Activated naive CD4-positive, alpha-beta T cell treated with Interleukin-2 at 50 U/mL for 16 hours (primary cell): ENCODE measurements at places on chromosomes 3 and 15.

GRCh38 chr3:119035014-119035346 lies 334 bp upstream of the IGSF11 start:
- no peak for DNase-seq

GRCh38 chr3:58528629-58529028 lies 8.4 kb downstream of the ACOX2 start:
- DNase-seq, result no peak

DNA sequence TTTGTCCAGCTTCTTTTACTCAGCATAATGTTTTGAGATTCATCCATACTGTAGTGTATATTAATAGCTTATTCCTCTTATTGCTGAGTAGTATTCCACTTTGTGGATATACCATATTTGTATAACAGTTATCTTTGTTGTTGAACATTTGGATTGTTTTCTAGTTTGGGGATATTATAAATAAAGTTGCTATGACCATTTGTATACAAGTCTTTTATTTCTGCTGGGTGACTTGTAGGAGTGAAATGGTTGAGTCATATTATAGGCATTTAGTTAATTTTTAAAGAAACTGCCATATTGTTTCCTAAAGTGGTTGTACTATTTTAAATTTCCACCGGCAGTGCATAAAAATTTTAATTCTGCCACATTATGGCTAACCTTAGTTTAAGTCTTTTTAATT lies 53.4 kb downstream of the RPL39L start:
- DNase-seq, result no peak

DNA sequence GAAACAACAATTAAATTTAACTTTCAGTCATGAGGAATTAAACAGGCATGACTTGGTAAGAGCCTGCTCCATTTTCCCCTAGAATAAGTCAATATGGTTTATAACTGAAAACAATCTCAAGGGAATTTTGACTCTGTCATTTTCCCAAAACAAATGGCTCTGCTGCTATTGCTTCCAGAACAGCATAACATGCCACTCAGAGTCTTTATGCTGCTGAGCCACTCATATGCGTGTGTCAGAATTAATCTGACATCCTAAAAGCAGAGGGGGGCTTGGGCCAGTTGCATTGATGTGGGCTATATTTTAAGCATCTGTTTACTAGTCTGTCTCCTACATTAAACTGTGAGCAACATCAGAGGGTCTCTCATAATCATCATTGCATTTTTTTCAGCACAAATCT lies 111.1 kb upstream of the ABI3BP start:
- DNase-seq, result no peak

GRCh38 chr3:41288785-41289184 lies 89.5 kb downstream of the CTNNB1 start:
- DNase-seq, result no peak

- DNase-seq, result no peak
Measured at GRCh38 chr3:55746808-55747413, 259.8 kb upstream of the WNT5A start.

DNA sequence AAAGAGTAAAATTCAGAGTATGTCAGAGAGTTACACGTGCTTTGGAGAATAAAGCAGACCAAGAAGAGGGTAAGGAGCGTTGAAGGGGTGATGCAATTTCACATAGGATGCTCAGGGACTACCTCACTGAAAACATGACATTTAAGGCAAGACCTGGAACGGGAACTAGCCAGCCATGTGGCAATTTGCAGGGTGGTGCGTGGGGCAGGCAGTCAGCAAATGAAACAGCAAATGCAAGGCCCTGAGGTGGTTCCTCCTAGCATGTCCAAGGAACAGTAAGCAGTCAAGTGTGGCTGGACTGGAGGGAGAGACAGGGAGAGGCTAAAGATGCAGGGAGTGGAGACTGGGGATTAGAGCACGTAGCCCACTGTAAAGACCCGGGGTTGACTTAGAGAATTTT lies 146.1 kb upstream of the LPP start:
- no peak for DNase-seq

GRCh38 chr3:124800511-124801258 lies 70.4 kb downstream of the UMPS start:
- DNase-seq, result no peak

DNA sequence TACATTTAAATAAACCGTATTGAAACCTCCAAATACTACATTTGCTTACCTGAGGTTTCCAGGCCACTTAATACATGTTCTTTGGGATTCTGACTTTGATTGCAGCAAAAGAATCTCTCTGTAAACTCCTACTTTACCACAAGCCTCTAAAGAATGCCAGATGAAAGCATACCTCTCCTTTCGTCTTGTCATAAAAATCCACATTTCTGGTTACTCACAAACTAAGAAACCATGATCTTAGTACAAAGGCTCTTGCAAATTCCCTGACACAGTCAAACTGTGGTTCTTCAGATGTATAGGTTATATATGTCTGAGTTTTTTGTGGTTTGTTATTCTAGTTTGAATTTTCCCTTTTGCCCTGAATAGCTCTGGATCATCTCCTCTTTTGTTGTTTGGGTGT lies 188.4 kb downstream of the RAP2B start:
- no peak for DNase-seq

- no peak for DNase-seq
Measured at GRCh38 chr3:72368331-72368975, 479.8 kb downstream of the SHQ1 start.

GRCh38 chr3:1037631-1038030 lies 55.2 kb upstream of the CNTN6 start:
- DNase-seq, result no peak

DNA sequence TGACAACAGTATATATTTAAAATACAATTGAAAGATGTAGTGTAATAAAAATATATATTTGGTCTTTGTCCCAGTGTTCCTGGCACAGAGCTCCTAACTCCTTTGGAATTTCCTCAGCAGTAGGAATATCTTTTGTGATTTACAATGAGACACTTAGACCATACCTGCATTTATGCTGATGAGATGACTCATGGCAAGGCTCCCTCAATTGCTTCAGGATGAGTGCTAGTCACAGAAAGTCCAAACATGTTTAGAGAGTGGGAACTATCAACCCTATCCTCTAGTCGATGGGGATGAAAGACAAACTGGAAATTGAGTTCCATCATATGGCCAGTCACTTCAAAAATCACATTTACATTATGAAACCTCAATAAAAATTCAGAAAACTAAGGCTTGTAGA lies 588.3 kb upstream of the LMCD1 start:
- DNase-seq, result no peak

DNA sequence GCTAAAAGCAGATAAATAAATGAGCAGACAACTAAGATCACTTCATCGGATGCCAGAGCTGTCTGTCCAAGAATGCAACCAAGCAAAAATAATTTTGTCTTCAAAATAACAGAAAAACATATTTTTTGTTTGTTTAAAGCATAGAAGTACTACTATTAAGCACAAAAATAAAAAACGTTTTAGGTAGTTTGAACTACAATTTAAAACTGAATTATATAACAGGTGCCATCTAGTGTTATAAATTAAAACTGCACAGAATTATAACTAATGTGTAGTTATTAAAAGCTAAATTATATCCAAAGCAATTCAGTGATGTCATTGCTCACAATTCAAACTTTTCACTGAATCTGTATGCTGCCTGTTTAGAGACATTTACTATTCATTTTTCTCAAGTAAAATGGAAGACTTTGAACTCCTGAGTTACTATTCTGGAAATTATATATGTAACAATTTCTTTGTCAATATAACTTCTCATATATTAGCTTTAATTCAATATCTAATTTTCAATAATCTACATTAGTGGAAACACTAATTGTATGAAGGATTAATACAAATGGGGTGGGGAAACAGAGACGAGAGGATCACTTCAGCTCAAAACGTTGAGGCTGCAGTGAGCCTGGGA lies 29.5 kb downstream of the LINS1 start:
- DNase-seq, result no peak

DNA sequence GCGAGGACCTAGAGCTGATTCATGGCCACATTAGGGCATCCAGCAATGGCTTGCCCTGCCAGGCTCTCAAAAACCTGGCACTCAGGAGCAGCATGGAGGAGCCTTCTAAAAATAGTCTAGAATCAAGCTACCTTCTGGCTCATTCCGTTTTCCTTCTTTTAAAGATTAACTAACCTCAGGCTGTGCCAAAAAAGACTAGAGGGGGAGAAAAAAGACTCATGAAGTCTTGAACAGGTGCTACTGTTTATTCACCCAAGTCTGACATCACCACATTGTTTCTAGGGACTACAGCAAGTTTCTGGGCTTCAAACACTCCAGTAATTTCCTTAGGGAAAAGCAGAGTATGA lies 125.8 kb downstream of the TNIK start:
- no peak for DNase-seq

DNA sequence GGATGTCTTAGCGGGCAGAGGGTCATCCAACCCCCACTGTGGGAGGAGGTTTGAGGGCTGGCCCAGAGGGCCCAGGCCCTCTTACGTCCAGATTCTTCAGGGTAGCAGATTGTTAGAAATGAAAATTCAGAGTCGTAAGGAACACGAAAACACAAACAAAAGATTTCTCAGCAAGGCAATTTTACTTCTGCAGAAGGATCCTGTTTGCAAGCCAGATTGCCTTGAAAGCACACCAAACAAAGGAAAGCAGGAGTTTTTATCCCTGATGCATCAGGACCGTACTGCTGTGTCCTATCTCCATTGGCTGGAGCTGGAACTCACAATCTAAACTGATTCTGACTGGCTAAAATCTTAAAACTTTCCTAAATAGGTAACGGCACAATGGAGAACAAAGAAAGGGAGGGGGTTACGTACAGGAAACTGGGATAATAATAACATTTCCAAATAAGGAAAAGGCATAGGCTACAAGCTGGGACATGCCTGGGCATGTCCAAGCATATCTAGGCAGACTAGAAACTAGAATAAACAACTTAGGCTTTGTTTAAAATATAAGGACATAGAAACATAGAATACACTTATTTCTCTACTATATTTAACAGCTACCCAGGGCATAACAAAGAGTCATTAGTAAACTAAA lies 97.3 kb upstream of the C2CD4B start:
- DNase-seq, result no peak

DNA sequence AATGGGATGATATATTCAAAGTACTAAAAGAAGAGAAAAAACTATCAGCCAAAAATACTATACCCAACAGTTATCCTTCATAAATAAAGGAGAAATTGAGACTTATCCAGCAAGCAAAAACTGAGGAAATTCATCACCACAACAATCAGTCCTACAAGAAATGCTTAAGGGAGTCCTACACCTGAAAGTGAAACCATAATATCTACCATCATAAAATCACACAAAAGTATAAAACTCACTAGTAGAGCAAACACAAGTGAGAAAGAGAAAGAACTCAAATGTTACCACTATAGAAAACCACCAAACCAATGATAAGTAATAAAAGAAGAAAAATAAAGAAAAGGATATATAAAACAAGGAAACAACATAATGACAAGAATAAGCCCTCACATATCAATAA lies 103.6 kb upstream of the NEO1 start:
- DNase-seq, result no peak

DNA sequence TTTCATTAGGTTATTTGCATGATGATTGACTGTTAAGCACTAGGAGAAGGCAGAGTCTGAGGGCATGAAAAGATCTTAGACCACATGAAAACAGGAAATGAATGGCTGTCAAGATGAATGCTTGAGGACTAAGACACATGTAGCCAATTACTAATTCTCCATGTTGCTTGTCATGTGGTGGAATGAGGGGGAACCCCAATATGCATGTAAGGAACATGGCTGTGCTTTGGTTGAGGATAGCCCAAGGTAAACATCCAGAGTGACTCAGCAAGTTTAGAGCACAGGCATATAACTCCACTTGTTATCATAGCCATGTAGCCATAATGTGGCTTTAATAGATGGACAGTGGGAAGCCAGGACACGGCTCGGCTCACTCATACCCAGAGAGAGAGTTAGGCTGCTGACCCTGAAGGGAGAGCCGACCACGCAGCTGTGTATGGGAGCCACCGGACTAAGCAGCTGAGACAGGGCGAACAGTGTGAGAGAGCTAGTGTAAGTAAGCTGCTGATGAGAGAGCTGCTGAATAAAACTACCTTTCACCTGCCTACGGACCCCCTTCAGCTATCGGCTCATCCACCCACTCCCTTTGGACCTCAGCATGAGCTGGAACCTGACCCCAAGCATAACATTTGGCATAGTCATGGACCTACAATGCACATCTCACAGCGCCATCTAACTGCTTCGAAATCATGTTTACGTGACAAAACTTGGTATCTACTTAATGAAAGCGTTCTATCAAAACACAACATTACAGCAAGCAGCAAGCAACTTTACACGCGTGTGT lies 37.6 kb downstream of the ANO10 start:
- no peak for DNase-seq

- DNase-seq, result no peak
Measured at GRCh38 chr15:26101443-26101842, 238.3 kb upstream of the ATP10A start.

DNA sequence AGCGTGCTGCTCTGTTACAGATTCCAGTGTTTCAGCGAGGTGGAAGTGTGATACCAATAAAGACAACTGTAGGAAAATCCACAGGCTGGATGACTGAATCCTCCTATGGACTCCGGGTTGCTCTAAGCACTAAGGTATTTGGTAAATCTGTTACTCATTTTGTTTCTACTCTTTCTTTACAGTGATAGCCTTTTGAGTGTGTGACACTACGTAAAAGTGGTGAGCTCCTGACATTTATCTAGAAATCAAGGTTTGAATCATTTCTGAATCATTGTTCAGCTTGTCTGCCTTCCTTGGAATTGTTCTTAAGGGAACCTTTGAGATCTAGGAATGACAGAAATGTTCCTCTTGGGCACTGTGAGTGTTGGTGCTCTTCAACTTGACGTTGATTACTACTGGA lies 11.2 kb upstream of the CAPN3 start:
- DNase-seq, result no peak

DNA sequence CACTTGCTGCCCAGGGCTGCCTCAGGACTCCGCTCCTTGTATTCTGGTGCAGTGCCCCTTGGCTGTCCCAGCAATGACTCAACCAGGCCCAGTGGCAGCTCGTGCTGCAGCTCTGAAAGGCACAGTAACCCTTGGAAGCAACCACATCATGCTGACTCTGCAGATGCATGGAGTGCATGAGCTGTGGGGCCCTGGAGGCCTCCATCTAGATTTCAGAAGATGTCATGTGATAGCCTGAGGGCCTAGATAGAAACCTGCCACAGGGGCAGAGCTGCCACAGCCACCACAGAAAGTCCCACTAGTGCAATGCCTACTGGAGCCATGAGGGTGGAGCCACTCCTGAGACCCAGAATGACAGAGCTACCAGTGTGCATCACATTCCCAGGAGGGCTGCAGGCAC lies 117.1 kb upstream of the SMAD3 start:
- DNase-seq, result no peak

GRCh38 chr3:39605837-39606236 lies 138.4 kb downstream of the MOBP start:
- DNase-seq, result no peak

GRCh38 chr15:71139241-71139640 lies 24.0 kb downstream of the THSD4 start:
- DNase-seq, result no peak

- DNase-seq, result no peak
Measured at GRCh38 chr15:39960411-39960810, 26.5 kb downstream of the EIF2AK4 start.

GRCh38 chr15:65373163-65373651 lies 4.6 kb downstream of the IGDCC3 start:
- no peak for DNase-seq

- DNase-seq, result no peak
Measured at GRCh38 chr3:45716790-45717336, 27.7 kb downstream of the SACM1L start.
